ENCODE measurements at places on chromosomes 2 and 18.

- no peak for DNase-seq
Measured at GRCh38 chr18:3323900-3324299, 62.0 kb downstream of the MYL12B start.

DNA sequence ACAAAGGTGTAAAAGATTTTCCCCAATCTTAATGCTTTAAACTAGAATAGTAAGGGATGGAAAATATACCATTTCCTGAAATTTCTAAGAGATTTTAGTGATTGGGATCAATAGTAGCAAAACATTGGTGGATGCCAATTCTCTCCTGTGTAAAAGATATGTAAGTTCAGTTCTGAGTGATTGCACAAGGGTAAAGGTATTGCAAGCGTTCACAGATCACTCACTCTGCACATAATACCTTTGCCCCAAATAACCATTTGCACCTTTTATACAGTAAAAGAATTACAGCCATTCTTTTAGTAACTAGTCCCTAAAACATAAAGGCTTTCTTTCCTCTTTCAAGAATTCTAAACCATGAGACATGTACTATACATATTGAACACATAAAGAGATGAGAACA lies 13.0 kb upstream of the ZCCHC2 start:
- DNase-seq: no peak

DNA sequence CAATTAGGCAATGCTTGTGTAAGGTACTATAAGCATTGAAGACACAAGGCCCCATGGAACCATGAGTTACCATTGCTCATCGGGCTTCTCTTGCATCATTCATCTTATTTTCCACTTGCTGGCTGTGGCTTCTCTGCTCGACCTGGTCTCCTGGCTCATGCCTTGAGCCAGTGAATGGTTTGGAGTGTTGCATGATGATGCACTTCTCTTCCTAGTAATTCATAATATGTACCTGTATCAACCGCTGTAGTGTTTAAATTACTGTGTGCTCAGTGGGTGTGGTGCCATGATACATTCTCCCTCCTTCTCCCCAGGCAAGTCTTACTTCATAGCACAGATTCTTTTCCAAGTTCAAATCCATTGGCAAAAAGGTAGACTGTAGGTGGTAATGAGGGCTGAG lies 66.8 kb downstream of the ABCA12 start:
- DNase-seq: no peak

GRCh38 chr2:186101616-186102015 lies 363.0 kb downstream of the FSIP2 start:
- no peak for DNase-seq
